A549 treated with DMSO at 1 μM for 4 hours (cell line): ENCODE measurements at places on chromosomes 2 and 18. TPM values are rescaled to one million over a fixed set of nuclear protein-coding genes. Genes with fewer than 3 reads are reported as not detected.

The FBXO15 gene
- total RNA-seq, result 0.51 to 1.6 TPM (median 0.88 TPM) in 5 replicates

The C2orf69 gene
- total RNA-seq, result 6.7 to 10.8 TPM (median 8.7 TPM) in 5 replicates

The ADGRF3 gene
- total RNA-seq, result 0.03 to 0.13 TPM (median 0.10 TPM) in 5 replicates

The KIF1A gene
- total RNA-seq, result 0.62 to 0.84 TPM (median 0.78 TPM) in 5 replicates

The DPYSL5 gene
- total RNA-seq, result 3.5 to 6.4 TPM (median 4.5 TPM) in 5 replicates

The RAPGEF4 gene
- total RNA-seq, result 0.16 to 0.35 TPM (median 0.21 TPM) in 5 replicates

The TMEM169 gene
- total RNA-seq, result 0.40 to 0.91 TPM (median 0.63 TPM) in 5 replicates

The CNDP1 gene
- not detected in 5 replicates for total RNA-seq

The CD226 gene
- total RNA-seq, result 0.02 to 0.17 TPM (median 0.07 TPM) in 5 replicates

The LCT gene
- 0.02 to 0.06 TPM (median 0.02 TPM) in 5 replicates for total RNA-seq

The MYL1 gene
- not detected in 5 replicates for total RNA-seq

The CTIF gene
- total RNA-seq, result 13.2 to 16.9 TPM (median 14.8 TPM) in 5 replicates

The CACNB4 gene
- total RNA-seq, result 0.10 to 0.20 TPM (median 0.11 TPM) in 5 replicates
